ENCODE measurements at places on chromosomes 3 and 15.

- no peak for DNase-seq
These were observed 25.8 kb downstream of the RAF1 start for GRCh38 chr3:12638105-12638504.

- DNase-seq = no peak
These were observed 65.1 kb downstream of the MEGF11 start for GRCh38 chr15:66188464-66188863.

- DNase-seq = no peak
These were observed 132.4 kb upstream of the OSTN start for GRCh38 chr3:191066669-191067068.

- DNase-seq = no peak
These were observed 74.8 kb downstream of the NR1I2 start for GRCh38 chr3:119856695-119857094.

- no peak for DNase-seq
These were observed 83.8 kb downstream of the PTPRG start for GRCh38 chr3:61645148-61645547.

- DNase-seq = no peak
These were observed 254.6 kb upstream of the RBMS3 start for GRCh38 chr3:29026286-29026685.

GRCh38 chr3:146542179-146542578, 2.2 kb downstream of the PLSCR1 start:
- no peak for DNase-seq

DNA sequence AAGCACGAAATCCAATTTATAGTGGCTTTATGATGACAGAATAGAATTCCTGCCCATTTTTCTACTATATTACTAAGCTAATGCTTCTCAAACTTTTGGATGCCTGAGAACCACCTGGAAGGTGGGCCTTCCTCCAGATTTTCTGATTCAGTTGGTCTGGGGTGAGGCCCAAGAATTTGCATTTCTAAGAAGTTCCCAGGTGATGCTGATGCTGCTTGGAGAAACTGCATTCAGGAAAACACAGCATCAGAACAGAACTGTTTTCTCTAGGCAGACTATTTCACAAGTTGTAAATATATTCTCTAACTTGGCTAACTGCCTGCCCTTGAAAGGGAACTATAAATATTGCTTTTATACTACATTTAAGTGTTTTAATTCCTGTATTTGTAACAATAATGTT, 644.9 kb upstream of the DPPA4 start:
- no peak for DNase-seq
